ENCODE measurements at places on chromosomes 13 and 19.

- peak; percentile 59 for DNase-seq
Observed at GRCh38 chr19:4911786-4912672, 2.7 kb downstream of the UHRF1 start.

DNA sequence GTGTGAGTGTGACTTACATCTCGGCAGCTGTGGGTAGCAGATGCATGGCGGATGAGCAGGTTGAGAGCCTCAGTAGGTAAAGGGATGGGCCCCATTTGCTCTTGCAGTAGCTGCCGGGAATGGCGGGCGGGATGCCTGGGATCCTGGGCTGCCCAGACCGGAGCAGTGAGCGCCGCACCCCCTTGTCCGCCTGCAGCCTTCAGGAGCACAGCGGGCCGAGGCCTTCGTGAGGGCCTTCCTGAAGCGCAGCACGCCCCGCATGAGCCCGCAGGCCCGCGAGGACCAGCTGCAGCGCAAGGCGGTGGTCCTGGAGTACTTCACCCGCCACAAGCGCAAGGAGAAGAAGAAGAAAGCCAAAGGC lies 4.1 kb downstream of the POP4 start:
- no peak for DNase-seq

- no peak for DNase-seq
Observed at GRCh38 chr13:73717632-73718031, 416.6 kb downstream of the KLF12 start.

DNA sequence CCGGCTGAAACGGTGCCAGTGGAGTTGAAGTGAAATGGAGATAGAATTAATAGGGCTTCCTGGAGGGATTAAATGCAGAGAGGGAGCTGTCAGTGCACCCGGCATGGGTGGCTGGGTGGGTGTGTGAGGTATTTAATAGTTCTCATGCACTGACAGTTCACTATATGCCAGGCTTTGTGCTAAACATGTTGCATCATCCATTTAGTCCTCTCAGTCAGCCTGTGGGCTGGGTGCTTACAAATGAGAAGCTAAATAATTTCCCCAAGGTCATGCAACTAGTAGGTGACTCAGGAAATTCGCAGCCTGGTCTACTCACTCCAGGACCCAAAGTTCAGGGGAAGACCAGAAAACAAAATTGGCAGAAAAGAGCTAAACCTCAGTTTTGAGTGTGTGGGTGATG lies 63.5 kb upstream of the SPATA13 start:
- no peak for DNase-seq

- no peak for DNase-seq
Observed at GRCh38 chr13:84362777-84363176, 480.5 kb upstream of the SLITRK1 start.

DNA sequence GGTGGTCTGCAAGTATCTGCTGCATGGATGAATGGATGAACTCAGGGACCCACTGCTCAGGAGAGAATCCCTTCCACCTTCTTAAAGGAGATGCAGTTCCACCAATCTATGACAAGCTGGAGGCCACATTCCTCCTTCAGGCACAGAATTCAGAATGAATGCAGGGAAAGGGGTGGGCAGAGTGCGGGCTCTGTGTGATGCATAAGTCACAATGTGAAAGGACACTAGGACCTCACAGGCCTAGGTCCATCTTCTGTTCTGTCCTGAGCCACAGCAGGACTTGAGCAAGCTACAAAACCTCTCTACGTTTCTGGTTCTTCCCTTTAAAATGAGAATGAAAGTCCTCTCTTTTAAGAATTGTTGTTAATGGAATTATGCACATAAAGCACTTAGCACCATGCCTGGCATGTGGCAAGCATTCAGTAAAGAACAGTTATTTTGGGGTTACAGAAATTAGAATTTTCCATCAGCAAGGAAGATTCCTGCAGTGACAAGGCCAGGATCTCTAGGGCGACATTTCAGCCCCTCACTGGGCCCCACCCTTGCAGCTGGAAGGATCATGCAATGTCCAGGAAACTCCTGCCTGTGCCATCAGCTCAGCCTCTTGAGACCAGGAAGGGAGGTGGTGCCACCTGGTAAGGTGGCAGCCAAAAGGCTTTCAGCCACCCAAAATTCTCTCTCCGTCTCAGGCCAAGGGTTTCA lies 38.7 kb downstream of the TSHZ3 start:
- DNase-seq: no peak

DNA sequence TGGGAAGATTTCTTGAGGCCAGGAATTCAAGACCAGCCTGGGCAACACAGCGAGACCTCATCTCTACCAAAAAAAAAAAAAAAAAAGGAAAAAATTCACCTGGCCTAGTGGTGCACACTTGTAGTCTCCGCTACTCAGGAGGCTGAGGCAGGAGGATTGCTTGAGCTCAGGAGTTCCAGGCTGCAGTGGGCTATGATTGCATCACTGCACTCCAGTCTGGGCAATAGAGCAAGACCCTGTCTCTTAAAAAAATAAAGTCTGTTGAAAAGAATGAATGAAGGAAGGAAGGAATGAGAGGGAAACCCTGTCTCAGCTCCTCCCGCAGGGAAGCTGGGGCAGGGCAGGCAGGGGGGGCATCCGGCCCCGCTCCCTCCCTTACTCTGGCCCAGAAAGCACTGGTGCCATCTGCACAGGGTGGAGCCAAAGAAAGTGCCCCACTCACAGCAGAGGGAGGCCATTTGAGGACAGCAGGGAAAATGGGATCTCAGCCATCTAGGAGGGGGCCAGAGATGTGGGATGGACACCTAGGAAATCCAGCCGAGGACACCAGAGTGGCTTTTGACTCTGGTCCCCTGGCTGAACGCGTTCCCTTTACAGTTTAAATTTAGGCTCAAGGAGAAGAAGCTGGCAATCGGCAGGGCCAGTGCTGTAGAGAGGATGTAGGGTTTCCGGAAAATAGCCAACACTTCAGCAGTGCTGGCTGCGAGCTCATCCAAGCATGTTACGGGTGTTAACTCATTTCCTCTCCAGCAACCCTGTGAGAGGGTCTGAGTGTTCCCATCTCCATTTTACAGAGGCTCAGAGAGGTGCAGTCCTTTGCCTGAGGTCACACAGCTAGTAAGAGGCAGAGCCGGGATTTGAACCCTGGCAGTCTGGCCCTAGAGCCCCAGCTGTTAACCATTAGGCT lies 3.6 kb upstream of the HPN start:
- no peak for DNase-seq

GRCh38 chr13:22644941-22645340 lies 535.8 kb upstream of the SGCG start:
- no peak for DNase-seq

DNA sequence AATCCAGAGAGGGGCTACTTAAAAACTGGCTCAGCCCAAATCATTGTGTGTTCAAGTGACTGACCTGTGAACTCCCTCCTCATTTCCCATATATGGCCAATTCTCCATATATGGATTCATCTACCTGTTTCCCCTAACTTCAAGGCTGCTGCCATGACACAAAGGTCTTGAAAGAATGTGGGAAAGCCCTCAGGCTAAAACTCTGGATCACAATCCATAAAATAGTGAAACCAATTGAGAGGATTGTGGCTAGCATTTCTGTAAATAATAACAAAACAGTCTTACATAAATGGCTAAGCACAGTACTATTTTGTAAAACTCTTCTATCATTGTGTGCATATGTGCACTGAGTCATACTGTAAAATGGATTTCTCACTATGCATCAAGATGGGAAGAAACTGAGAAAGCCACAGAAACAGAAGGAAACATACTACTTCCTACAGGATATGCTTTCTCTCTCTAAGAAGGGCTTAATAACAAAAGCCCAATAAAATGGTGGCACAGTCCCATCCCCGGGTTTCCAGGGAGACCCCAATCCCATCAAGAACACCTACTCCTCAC lies 80.5 kb downstream of the FOXO1 start:
- DNase-seq: no peak

GRCh38 chr19:3366753-3367627 lies 607 bp downstream of the NFIC start:
- DNase-seq: no peak

GRCh38 chr19:31175564-31176348 lies 173.5 kb downstream of the TSHZ3 start:
- DNase-seq: no peak

- DNase-seq: no peak
Observed at GRCh38 chr19:39038098-39038497, 5.7 kb upstream of the FBXO27 start.

- no peak for DNase-seq
Observed at GRCh38 chr19:43455321-43456113, 9.9 kb downstream of the LYPD3 start.

GRCh38 chr13:104024416-104025170 lies 958.4 kb upstream of the SLC10A2 start:
- DNase-seq: no peak

- DNase-seq: no peak
Observed at GRCh38 chr19:12163826-12164225, 930 bp downstream of the ZNF136 start.

GRCh38 chr13:49610176-49610575 lies 18.1 kb upstream of the ARL11 start:
- DNase-seq: no peak

Measured in effector CD4-positive, alpha-beta T cell (primary cell).